ENCODE measurements at places on chromosomes 6 and 20. TPM values are rescaled to one million over a fixed set of nuclear protein-coding genes. Genes with fewer than 3 reads are reported as not detected.
A peak's percentile ranks its signal among the peaks of the same experiment; 100 is the strongest.

Gene TBXT
- polyA plus RNA-seq = not detected

- DNase-seq = peak; percentile 28
Observed at GRCh38 chr6:121660277-121660676, 224.8 kb downstream of the GJA1 start.

DNA sequence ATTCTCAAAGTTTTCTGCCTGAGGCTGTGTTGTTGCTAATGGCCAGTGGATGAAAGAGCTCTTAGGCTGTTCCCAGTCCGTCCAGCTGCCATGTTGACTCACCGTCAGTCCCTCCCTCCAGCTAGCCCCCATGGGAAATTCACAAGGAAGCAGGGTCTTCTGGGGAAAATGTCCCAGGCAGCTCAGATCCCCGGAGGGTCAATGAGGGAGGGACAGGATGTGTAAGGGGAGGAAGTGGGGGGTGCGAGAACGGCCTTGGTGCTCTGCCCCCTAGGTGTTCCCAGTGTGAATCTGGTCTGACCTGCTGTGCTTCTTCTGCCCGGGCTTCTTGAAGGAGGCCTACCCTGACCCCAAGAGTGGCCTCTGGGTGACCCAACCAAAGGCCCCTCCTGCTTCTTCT is 65.9 kb downstream of the CEBPB start:
- DNase-seq = no peak

Gene SLC22A2
- polyA plus RNA-seq = 0.10 TPM

DNA sequence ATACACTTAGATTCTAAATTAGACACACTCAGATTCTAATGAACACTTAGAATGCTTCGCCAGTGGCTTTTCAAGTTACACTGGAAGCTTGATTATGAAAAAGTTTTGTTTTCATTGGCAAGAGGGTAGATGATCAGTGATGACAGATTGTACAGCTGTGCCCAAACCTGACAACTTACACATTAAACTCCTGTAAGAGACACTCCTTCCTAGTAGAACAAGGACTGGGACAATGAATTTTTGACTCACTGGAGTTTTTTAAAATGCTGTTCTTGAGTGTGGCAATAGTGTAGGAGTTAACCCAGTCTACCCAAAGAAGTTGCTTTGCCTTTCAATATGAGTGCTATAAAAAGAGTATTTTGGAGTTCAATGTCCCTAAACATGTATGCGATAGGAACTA is 140.8 kb downstream of the SLC16A10 start:
- DNase-seq = no peak

Gene PRSS16
- polyA plus RNA-seq = not detected

Gene MAS1L
- polyA plus RNA-seq = not detected

- no peak for DNase-seq
Observed at GRCh38 chr6:44076356-44077213, 50.7 kb downstream of the MRPL14 start.

GRCh38 chr20:46630306-46630705 is 21.0 kb downstream of the SLC13A3 start:
- no peak for DNase-seq

DNA sequence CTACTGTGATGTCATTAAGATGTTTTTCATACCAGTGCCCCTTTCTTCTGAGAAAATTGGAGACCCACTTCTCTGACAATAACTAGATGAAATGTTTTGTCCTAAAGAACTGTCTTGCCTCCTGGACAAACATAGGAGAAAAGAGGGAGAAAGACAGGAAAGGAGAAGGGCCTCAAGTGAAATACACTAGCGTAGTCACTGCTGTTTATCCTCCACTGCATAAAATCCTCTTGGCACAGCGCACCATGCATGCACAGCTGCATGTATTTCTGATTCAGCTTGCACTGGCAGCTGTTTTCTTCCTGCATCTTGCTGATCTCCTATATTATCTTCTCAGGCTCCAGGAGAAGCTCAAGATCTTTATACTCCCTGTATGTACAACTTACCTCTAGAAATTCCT is 158.0 kb upstream of the BMP5 start:
- DNase-seq = peak; percentile 41

DNA sequence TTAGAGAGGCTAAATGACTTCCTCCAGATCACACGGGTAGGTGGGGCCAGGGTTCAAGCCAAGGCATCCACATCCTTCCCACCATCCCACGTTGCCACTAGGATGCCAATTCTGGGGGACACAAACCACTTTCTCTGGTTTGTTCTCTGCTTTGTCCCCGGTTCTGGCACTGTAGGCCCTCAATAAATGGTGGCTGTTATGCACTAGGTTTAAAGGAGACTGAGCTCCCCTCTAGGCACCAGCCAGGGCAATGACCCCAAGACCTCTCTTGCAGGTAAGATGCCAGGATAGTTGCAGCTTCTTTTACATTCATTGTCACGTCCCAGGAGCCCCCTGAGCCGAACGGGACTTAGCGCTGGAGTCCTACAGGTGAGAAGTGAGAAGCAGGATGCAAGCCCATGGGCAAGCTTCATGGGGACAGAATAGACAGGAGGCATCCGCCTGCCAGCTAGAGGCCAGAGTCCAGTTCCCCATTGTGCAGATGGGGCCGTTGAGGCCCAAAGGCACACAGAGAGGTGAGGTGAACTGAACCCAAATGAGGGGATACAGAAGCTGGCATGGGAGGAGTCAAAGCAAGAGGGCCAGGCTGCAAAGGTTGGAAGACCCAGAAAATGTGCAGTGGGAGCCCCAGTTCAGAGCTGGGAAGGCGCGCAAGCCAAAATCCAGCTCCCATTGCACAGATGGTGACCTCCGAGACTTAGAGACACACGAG is 677 bp downstream of the PXMP4 start:
- DNase-seq = no peak

GRCh38 chr20:54619181-54619580 is 143.8 kb downstream of the DOK5 start:
- DNase-seq = no peak

- no peak for DNase-seq
Observed at GRCh38 chr6:128655978-128656498, 135.6 kb upstream of the PTPRK start.

GRCh38 chr20:1800777-1801176 is 94.4 kb upstream of the SIRPA start:
- no peak for DNase-seq

DNA sequence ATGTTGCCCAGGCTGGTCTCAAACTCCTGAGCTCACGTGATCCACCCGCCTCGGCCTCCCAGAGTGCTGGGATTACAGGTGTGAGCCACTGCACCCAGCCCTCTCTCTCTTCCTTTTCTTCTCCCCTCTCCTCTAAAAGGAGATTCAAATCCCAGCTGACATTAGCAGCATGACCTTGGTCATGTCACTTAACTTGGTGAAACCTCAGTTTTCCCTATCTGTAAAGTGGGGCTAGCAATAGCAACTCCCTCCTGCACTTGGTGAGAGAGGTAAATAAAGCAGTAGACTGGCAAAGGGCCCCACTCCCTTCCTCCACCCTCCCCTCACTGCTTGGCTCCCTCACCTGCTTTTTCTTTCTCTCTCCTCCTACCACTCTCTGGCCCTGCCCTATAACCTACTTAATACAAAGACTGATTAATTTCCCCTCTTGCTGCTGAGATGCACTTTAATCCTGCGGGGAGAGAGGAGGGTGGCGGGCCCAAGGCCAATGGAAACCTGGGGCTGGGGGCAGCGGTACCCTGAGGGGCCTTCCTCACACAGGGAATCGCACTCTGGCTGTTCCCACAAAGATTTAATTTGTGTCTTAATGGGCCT is 54.2 kb upstream of the ZFAND3 start:
- no peak for DNase-seq

DNA sequence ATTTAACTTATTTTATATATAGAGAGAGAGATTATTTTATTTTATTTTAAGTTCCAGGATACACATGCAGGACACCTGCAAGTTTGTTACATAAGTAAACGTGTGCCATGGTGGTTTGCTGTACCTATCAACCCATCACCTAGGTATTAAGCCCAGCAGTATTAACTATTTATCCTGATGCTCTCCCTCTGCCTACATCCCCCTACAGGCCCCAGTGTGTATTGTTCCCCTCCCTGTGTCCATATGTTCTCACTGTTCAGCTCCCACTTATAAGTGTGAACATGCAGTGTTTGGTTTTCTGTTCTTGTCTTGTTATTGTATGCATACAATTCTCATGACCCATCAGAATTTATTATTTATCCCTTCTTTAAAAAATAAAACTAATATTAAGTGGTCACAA is 34.6 kb downstream of the FKBP1C start:
- DNase-seq = no peak

Gene RCAN2
- 5.7 TPM for polyA plus RNA-seq

Gene LSM14B
- 85.4 TPM for polyA plus RNA-seq

- DNase-seq = no peak
Observed at GRCh38 chr6:88722686-88723085, 240.7 kb downstream of the RNGTT start.

Gene ADGRF1
- polyA plus RNA-seq = 0.22 TPM

GRCh38 chr20:46190478-46191167 is 72.5 kb downstream of the CD40 start:
- no peak for DNase-seq

- DNase-seq = no peak
Observed at GRCh38 chr6:98747273-98747672, 87.1 kb upstream of the POU3F2 start.

DNA sequence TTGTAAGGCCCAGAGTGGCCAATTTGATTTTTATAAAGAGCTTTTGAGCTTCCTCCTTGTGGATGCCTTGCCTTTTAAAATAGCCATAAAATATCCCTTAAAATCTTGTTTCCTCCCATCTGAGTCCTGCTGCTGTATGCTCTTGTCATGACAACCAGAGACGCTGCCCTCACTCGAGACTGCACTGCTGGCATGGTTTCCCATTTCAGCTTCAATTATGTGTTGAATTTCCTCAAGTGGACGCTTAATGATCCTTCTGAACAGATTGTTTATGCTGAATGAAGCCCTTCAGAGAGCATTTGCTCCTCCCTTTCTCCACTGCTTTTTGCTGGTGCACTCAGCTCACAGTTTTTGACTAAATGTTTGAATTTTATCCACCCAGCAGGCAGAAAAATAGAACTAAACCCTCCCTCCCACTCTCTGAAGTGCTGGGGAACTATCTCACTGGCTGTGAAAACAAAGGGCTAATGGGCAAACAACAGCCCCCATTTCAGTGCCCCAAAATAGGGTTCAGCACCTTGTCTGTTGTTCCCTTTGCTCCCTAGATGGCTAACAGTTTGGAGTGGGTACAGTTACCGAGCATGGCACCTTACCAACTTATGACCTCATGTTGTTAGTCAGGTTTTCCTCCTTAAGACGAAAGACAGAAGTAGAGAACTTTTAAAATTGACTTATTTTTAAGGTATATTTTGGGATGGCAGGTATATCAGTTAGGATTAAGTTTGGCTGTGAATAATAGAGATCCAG is 45.5 kb upstream of the RNF8 start:
- peak; percentile 66 for DNase-seq

Gene PHACTR3
- polyA plus RNA-seq = 3.9 TPM

DNA sequence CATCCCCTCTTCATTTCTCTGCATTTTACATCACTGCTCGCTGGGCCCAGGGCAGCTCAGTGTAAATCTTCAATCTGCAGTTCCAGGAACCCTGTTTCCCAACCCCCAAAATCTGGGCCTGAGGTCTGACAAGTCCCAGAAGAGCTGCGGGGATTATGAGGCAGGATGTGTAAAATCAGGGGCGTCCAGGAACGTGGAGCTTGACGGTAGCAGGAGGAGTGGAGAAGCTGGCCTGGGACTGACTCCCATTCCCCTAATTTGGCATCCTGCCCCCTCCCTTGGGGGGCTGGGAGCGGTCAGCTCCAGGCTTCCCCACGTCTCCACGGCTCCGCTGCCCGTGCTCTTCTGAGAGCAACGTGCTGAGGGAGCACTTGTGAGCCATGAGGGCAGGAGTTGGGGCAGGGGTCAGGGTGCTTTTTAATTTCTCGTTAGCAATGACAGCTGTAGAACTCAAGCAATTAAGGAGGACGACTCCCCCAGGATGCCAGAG is 23.4 kb upstream of the VEGFA start:
- DNase-seq = peak; percentile 92

Gene VSX1
- polyA plus RNA-seq = 0.12 TPM

DNA sequence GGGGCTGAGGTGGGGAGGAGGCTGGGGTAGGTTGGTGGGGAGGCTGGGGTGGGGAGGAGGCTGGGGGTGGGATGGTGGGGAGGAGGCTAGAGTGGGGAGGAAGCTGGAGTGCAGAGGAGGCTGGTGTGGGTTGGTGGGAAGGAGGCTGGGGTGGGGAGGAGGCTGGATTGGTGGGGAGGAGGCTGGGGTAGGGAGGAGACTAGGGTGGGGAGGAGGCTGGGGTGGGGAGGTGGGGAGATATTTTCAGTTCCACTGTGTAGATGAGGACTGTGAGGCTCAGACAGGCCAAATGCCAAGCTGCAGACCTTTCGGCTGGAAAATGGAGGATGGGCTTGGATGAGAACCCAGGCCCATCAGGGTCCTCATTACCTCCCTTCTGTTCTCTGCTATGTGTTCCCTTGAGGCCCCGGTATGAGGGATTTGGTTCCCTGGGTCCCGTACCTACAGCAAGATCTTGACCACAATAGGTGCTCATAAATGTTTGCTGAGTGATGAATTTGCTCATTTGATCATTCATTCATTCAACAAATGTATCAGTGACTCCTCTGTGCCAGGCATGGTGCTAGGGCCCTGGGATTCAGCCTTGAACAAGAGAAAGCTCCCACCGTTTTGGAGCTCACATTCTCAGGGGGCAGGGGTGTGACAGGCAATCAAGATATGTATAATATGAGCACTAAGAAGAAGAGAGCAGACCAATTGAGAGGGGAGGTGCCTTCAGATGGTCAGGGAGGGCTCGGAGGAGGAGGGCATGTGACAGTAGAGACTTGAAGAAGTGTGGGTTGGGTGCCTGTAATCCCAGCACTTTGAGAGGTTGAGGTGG is 36.1 kb upstream of the NOL4L start:
- DNase-seq = no peak

All from muscle of back (tissue), 13 donors.